ENCODE measurements at places on chromosomes 3 and 15.

GRCh38 chr15:24898715-24899272 is 56.0 kb upstream of the SNRPN start:
- no peak for DNase-seq

DNA sequence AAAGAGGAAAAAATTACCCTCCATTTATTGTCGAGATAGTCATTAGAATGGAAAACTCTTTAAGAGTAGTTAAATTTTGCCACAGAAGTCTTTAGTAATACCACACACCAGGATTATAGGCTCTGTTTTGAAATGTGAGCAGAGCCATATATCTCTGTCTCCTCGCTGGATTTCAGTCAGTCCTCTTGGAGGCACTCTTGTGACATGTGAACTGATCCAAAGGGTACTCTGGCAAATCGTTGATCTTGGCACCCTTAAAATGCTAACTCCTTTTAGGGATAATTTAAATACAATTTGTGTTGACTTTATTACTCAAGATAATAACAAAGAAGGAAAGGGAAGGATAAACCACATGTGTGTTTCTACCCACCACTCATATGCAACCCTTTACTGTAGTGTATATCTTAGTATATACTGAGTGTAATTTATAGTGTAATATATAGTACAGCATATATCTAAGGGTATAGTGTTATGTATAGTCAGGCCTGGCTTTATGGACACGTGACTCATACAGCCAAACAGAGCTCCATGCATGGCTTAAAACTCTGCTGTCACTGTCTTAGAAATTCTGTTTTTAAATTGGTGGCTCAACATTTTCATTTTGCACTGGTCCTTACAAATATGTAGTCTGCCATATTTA is 12.3 kb upstream of the KPNA4 start:
- no peak for DNase-seq

DNA sequence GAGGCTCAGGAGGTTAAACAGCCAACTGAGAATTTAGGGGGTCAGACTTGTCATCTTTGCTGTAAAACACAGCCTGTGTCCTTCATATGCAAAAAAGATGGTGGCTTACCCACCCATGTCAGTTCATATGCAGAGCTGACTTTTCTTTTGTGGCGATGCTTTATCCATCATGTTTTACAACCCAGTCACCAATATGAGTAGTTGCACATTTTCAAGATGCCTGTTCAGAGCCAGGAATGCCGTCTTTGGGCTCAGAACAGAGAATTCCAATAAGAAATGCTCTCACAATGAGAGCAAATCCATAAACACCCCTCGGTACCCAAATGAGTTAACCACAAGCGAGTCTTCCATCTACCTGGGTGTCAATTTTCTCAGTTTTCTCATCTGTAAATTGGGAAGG is 83.6 kb downstream of the TIGIT start:
- DNase-seq, result no peak

- DNase-seq, result no peak
Measured at GRCh38 chr3:182940266-182940808, 40.0 kb downstream of the DCUN1D1 start.

DNA sequence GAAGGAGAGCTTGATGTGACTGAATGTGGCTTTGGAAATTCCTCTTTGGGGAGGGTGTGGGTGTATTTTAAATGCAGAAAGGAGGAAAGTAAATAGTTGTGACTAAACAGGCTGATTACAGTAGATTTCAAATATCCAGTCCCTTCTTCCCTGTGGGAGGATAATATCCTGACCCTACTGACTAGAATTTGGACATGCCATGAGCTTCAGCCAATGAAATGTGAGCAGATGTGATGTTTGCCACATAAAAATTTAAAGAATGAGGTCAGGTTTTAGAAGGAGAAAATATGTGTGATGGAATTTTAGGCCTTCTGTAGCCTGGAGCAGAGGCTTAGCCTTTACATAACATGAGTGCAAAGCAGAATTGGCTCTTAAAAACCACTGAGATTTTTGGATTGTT is 1218.9 kb downstream of the ROBO2 start:
- DNase-seq, result no peak

- DNase-seq, result no peak
Measured at GRCh38 chr3:175735866-175736265, 876.7 kb downstream of the NAALADL2 start.

GRCh38 chr3:116067326-116067725 is 378.0 kb downstream of the LSAMP start:
- DNase-seq, result no peak

DNA sequence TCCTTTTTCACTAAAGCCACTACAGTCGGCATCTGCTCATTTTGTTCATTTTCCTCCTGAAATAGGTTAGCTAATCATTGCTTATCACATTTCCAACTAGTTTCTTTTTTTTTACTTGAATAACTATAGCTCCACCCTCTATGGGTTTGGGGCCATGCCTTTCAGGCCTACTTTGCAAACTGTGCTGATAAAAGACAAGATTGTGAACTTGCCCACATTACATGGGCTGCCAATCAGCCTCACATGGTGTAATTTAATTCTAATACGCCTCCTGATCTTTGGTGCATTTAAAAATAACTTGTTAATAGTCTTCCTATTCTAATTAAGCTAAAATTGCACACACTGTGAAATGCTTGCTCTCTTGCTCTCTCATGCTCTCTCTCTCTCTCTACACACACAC is 90.5 kb downstream of the TGFBR2 start:
- no peak for DNase-seq

- no peak for DNase-seq
Measured at GRCh38 chr3:26281284-26281985, 341.1 kb upstream of the LRRC3B start.

DNA sequence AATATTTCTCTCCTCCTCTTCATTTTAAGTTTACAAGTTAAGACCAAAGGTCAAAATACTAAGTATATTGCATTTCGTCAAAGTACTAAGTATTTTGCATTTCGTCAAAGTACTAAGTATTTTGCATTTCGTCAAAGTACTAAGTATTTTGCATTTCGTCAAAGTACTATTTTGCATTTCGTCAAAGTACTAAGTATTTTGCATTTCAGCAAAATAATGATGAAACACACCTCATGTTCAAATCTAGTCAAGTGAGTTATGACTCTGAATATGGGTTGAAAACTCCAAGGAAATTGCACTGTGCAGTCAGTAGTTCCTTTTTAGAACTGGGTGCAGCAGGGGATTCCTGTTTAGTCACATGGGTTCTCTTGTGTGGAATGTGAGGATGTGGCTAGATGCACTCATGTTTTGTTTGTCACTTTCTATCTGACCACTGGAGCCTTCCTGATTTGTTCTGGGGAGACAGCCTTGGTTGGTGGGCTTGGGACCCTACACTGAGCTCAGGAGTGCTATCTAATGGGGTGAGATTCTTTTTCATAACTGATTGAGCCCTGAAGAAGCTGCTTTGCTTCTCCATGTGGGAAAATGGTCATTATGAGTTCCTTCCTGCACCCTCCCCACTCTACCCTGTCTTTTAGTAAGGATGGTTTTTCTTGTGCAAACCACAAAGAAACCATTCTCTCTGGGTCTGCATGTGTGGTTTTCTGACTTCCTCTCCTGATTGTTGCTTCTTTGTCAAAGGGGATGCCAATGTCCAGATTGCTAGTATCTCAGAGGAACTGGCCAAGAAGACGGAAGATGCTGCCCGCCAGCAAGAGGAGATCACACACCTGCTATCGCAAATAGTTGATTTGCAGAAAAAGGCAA is 73.4 kb downstream of the CCK start:
- DNase-seq, result no peak

DNA sequence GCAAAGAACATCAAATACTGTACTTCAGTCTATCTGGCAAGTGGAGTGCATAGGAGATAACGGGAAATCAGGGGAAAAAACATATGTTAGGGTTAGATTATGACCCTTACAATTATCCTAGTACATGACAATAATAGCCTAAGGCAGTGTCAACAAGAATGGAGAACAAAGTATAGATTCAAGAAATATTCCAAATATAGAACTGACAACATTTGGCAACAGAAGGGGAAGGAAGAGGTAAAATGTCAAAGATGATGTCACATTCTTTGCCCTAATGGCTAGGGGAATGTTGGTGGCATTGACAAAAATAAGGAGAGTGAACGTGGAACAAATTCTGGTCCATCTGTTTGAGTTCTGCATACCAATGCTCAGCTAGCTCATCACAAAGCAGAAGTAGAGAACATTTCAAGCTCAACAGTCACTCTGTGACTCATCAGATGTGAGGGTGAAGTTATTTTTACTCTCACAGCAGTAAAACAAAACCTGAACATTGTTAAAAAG is 15.5 kb upstream of the ATP8B4 start:
- no peak for DNase-seq

DNA sequence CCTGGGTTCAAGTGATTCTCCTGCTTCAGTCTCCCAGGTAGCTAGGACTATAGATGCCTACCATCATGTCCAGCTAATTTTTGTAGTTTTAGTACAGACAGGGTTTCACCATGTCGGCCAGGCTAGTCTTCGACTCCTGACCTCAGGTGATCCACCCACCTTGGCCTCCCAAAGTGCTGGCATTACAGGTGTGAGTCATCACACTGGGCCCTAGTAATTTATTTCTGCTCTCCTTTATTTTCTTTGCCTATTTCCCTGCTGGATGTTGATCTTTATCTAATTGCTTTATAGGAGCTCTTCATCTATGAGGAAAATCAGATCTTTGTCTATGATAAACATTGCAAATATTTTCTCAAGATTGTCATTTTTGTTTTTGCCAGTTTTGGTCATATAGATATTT is 31.7 kb downstream of the UQCC5 start:
- DNase-seq, result no peak

DNA sequence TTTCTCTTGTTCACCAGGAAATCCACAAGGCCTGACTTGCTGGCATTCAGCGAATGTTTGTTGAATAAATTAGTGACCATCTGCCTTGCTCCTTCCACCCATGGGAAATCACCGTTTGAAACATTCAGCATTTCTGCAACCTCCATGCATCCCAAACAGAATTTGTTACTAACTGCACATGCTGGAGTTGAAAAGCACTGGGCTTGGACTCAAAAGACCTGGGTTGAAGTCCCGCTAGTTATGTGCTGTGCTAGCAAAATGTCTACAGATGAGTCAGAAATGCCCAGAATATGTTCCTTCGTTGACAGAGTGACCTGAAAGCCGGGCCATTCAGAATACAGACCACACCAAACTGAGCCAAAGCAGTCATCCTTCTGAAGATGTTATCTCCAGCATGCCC is 144.6 kb downstream of the ALDH1A2 start:
- DNase-seq, result no peak

DNA sequence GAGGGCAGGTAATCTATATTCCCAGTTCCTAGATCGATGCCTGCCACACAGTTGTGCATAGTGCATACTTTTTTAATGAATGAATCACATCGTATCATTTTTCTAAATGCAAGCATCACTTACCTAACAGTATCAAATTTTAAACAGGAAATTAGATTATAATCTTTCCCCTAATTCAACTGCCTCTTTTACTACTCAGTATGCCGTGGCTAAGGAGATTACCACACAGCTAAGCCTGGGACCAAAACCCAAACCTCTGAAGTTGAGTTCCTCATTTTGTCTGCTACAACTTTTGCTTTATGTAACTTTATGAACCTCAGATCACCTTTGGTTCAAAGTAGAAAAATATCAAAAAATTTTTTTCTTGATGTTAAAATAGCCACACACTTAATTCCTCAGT is 53.2 kb upstream of the FNDC3B start:
- DNase-seq, result no peak

DNA sequence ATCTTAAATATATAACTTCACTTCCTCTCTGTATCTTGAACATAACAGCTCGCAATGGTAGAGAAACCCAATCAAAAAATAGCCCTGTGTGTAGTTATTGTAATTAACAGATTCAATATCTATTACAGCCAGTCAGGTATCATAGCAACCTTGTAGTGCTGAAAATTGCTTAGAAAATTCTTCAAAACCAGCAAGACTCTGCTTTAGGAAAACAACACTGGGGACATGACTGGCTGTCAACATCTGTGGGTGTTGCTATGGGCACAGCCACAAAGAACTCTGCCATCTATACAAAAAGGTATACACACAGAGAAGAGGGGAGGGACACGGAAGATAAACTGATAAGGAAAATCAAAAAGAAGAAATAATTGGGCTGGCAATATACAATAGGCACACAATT is 101.2 kb downstream of the WDR72 start:
- DNase-seq, result no peak

DNA sequence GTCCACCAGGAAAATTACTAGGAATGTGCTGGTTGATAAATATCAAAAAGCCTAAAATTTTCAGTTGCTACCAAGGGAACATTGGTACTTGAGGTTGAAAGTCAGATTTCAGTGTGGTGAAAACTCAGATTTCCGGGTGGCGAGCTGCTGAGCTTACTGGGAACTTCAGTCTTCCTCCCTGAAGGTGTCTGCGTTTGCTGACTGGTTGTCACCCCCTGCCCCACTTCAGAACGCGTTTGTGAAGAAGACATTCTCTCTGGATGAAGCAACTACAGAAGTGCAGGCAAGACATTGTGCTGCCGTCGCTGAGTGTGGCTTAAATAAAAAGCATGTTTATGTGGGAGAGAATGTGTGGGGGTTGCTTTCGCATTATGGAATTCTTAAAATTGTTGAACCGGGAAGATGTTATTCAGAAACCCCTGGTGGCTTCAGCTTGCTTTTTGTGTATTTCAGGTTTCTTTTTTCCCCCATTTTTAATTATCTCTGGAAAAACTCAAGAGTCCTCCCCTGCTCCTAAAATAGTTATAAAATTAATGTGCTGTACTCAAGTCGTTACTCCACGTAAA is 7.1 kb downstream of the FAM81A start:
- no peak for DNase-seq

Measured in hypothalamus (tissue), 51 donors.